ENCODE measurements at places on chromosomes 7 and 10.

GRCh38 chr7:19690736-19691135 is 18.1 kb downstream of the POLR1F start:
- no peak for DNase-seq

DNA sequence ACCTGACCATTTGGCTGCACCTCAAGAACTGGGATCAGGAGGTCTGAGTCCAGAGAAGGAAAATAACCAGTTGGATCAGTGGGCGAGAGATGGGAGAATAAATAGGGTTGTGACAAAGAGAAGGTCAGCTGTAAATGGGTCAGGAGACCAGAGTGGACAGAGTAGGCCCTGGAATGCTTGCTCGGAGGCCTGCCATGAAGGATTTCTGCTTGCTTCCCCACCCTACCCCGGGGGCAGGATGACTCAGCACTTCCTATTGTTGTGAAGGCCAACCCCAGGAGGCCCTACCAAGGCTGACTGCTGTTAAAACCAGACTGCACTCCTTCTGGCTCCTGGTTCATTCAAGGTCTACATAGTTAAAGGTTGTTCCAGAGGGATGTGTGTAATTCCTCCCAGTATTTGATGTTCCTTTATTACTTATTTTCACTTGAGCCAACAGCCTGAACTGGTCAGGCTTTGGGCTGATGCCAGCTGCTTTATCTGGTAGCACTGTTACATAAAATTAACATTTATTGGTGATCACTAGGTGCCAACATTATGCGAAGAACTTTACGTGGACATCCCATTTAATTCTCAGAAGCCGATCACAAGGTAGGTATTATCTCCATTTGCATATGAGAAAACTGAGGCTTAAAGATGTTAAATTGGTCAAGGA is 27.3 kb upstream of the IFRD1 start:
- no peak for DNase-seq

GRCh38 chr10:12723220-12723619 is 278.3 kb downstream of the CCDC3 start:
- no peak for DNase-seq

- DNase-seq = no peak
These were observed 43.6 kb downstream of the ADRB1 start for GRCh38 chr10:114087255-114087654.

GRCh38 chr7:1992554-1992953 is 240.2 kb downstream of the MAD1L1 start:
- DNase-seq = no peak
